ENCODE measurements at places on chromosomes 6 and 20. TPM values are rescaled to one million over a fixed set of nuclear protein-coding genes. Genes with fewer than 3 reads are reported as not detected.

The ZNF337 gene
- total RNA-seq, result 12.5 TPM

The CFAP61 gene
- 23.2 TPM for total RNA-seq

The IL17A gene
- total RNA-seq, result not detected

The MOG gene
- total RNA-seq, result not detected

The PSORS1C2 gene
- total RNA-seq, result not detected

The PPP1R3G gene
- 0.50 TPM for total RNA-seq

The KHDRBS2 gene
- total RNA-seq, result not detected

The BACH2 gene
- 16.9 TPM for total RNA-seq

The PRPH2 gene
- 3.0 TPM for total RNA-seq

The SRSF12 gene
- 0.71 TPM for total RNA-seq

The VSX1 gene
- 0.48 TPM for total RNA-seq

The TNFAIP3 gene
- total RNA-seq, result 11.9 TPM

The GSTA4 gene
- 12.8 TPM for total RNA-seq

The NOTCH4 gene
- total RNA-seq, result 12.6 TPM

The BNIP5 gene
- total RNA-seq, result not detected

The BMP6 gene
- total RNA-seq, result 2.0 TPM

The SLC35D3 gene
- not detected for total RNA-seq

The PLEKHG1 gene
- 4.2 TPM for total RNA-seq

The LGSN gene
- total RNA-seq, result not detected

The ADTRP gene
- not detected for total RNA-seq

The PSMA7 gene
- 465 TPM for total RNA-seq

The MAS1 gene
- not detected for total RNA-seq

The CYB5R4 gene
- total RNA-seq, result 11.4 TPM

The SOX12 gene
- total RNA-seq, result 1.2 TPM

The SLC13A3 gene
- 0.38 TPM for total RNA-seq

The OR2B6 gene
- not detected for total RNA-seq

The PRDM13 gene
- total RNA-seq, result not detected

The FOXQ1 gene
- total RNA-seq, result not detected

The NT5E gene
- total RNA-seq, result 0.90 TPM

The DDO gene
- 9.7 TPM for total RNA-seq

The ZNF165 gene
- 0.30 TPM for total RNA-seq

The RCAN2 gene
- total RNA-seq, result 13.2 TPM

The CAP2 gene
- total RNA-seq, result 380 TPM

The TREML1 gene
- total RNA-seq, result not detected

The MYO6 gene
- total RNA-seq, result 3.5 TPM

The COL21A1 gene
- total RNA-seq, result 0.65 TPM

The PLA2G7 gene
- total RNA-seq, result 0.66 TPM

The LHFPL5 gene
- 0.34 TPM for total RNA-seq

The GHRH gene
- total RNA-seq, result not detected

The AGER gene
- total RNA-seq, result 1.5 TPM

The ARMC12 gene
- total RNA-seq, result 0.74 TPM

The RWDD2A gene
- total RNA-seq, result 2.3 TPM

The RAD21L1 gene
- not detected for total RNA-seq

The DACT2 gene
- total RNA-seq, result 0.17 TPM

The BANF2 gene
- not detected for total RNA-seq

The KCNK5 gene
- total RNA-seq, result 0.07 TPM

The SCGN gene
- total RNA-seq, result not detected

The NMBR gene
- total RNA-seq, result not detected

The FOXF2 gene
- 0.15 TPM for total RNA-seq

The GPR31 gene
- not detected for total RNA-seq

The SNX21 gene
- 22.3 TPM for total RNA-seq

The PI16 gene
- 3.1 TPM for total RNA-seq

The LY86 gene
- 1.3 TPM for total RNA-seq

The ADAM33 gene
- 8.9 TPM for total RNA-seq

The RIMS1 gene
- 1.6 TPM for total RNA-seq

The TCP11 gene
- total RNA-seq, result not detected
